Activated gamma-delta T cell treated with Interleukin-2 at 50 U/mL for 16 hours (primary cell): ENCODE measurements at places on chromosomes 7 and 10.

GRCh38 chr10:60975716-60976115 lies 31.7 kb upstream of the RHOBTB1 start:
- no peak for DNase-seq

DNA sequence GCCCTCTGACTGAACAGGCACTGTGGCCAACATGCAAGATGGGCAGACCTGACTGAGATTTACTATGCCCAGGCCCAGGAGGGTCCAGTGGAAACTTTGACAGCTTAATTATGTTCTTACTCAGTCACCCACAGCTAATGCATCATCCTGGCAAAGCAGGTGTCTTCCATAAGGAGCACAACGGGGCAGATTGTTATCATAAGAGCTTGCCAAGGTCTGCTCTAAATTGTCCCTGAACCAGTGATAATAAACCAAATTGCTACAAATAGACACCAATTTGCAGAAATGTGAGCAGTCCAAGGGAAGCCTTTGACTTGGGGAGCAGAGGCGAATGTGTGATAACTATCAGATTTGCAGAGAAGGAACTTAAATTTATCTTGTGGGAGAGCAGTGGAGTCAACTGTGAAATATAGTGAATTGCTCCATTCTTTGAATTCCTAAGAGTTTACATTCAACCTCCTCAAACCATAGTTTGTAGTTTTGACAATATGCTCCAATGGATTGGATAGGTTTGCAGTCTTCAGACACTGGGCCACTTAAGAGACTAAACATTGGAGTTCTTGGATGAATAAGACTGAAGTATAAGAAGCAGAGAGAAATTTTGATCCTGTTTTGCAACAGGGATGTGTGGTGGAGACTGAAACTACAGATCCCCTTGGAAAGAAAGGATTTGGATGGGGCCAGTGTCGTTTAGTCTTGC lies 494.7 kb downstream of the CCSER2 start:
- DNase-seq, result no peak

DNA sequence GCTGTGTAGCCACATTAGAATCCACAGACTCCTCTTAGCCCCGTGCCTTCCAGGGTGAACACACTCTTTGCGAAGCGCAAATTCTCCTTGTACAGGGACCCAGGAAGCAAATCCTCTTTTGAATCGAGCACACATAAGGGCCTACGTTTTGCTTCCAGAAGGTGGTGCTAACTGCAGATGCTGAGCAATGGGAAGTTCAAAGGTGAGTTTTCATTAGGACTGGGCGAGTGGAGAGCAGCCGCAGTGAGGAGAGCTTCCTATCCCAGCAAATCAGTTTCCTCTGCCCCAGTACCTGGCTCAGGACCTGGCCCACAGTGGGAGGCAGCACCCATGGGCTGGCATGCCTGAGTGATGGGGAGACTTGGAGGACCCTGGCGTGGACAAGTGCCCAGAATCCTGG lies 23.5 kb upstream of the GPR26 start:
- no peak for DNase-seq

GRCh38 chr7:110061387-110061786 lies 1029.5 kb upstream of the LRRN3 start:
- DNase-seq, result no peak

DNA sequence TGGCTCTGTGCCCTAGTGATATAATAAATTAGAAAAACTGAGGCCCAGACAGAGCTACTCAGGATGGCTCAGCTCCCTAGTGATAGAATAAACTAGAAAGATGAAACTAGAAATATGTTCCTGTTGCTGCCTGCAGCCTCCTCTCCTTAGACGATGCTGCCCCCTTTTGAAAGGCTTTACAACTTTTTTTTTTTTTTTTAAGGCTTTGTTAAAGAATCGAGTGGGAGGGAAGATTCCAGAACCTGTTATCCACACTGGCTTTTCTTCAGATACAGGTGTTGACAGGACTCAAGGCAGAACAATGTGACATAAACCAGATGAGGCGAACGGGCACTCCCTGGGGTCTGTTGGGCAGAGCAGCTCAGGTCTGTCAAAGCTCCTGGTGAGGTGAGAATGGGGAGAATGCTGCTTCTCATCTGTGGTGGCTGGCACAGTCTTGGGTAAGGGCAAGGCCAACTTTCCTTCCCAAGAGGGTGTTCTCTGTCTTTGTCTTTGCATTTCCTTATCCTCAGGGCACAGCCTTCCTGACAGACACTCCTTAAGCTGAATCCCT lies 175.1 kb downstream of the COBL start:
- DNase-seq, result no peak

GRCh38 chr10:126564326-126564888 lies 106.1 kb downstream of the C10orf90 start:
- DNase-seq, result no peak

DNA sequence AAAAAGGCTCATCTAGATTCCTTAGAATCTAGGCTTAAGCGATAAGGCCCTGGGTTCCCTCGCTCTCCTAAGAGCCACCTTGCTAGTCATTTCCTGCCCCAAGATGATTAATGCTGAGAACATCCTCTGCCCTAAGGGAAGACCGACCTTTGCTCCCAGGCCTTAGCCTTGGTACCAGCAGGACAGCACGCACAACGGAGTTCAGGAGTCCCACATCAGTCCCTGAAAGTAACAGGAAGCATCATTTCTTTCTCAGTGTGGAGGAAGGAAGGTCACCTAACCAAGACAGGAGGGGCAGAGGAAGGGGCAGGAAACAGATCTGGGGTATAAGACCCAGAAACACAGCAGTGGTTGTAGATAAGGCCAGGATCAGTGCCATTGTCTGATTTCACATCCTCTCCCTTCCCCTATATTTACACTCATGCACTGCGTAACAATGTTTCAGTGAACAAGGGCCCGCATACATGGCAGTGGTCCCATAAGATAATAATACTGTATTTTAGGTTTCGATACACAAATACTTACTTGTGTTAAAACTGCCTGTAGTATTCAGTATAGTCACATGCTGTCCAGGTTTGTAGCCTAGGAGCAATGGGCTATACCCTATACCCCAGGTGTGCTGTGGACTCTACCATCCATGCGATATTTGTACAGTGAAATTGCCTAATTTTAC lies 8.1 kb upstream of the FAM107B start:
- DNase-seq, result no peak

DNA sequence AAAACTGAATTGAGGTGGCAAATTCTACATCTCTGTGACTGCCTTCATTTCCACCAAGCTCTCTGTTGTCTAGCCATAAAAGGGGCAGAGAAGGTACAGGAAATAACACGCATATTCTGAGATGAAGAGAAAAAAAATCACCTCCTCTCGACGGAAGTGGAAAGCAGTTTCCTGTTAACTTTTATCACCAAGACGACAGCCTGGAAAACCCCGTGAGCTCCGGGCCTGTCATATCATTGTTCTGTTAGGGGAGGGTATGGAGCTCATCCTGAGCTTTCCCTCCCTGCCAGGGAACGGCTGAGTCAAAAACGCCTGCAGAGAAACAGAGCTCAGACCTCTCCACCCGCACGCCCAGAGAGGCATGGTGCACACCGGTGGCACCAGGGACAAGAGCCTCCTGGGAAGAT lies 200.3 kb downstream of the PRPF18 start:
- DNase-seq, result peak; percentile 68

- DNase-seq, result no peak
Observed at GRCh38 chr7:16841681-16842080, 36.9 kb upstream of the AGR2 start.

DNA sequence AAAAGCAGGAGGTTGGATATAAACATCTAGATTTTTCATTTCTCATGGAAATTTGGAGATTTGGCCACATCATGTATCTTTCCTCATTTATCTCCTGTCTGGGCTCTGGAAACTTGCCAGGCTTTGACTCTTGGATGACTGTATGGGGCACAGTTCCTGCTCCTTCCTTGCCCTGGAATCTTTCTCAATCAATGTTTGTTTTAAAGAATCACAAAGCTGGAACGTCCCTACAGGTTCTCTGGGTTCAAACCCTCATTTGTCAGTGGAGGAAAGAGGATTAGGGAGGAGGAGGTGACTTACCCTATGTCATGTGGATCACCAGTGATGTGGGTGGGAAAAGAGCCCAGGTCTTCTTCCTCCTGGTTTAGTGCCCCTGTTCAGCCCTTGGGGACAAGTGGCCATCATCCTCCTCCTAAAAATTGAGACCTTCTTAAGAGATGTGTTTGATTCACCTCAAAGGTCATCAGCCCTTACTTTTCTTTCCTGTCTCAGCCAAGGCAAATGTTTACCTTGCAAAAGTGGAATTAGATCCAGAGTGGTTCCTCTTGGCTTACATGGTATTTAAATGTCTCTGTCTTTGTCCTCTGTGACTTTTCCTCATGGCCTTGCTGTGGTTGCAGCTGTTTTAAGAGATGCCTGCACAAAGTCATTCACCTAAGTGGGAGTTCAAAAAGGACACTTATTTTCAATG lies 38.8 kb upstream of the PDZD8 start:
- DNase-seq, result no peak

GRCh38 chr10:5833814-5834213 lies 20.6 kb upstream of the GDI2 start:
- no peak for DNase-seq

GRCh38 chr10:127372361-127372760 lies 176.0 kb upstream of the INSYN2A start:
- no peak for DNase-seq

DNA sequence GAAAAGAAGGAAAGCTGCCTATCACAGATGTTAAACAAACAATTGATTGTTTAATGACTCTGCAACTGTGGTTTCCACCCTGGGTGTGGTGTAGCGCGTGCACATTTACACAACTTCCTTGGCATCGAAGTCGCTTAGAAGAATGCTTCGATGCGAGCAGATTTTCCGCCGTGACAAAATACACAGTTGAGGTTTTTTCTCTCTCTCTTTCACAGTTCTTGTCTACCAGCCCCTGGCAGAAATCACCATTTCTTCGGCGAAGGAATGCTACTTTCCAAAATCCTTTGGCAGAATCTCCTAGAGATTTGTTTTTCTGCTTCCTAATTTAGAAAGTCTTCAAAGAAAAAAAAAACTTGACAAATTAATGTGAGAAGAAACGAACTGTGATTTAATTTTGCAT lies 70.7 kb upstream of the C1QL3 start:
- DNase-seq, result no peak

- no peak for DNase-seq
Observed at GRCh38 chr7:118312051-118312450, 87.5 kb downstream of the ANKRD7 start.

- DNase-seq, result no peak
Observed at GRCh38 chr7:80640846-80641245, 2.4 kb downstream of the CD36 start.

DNA sequence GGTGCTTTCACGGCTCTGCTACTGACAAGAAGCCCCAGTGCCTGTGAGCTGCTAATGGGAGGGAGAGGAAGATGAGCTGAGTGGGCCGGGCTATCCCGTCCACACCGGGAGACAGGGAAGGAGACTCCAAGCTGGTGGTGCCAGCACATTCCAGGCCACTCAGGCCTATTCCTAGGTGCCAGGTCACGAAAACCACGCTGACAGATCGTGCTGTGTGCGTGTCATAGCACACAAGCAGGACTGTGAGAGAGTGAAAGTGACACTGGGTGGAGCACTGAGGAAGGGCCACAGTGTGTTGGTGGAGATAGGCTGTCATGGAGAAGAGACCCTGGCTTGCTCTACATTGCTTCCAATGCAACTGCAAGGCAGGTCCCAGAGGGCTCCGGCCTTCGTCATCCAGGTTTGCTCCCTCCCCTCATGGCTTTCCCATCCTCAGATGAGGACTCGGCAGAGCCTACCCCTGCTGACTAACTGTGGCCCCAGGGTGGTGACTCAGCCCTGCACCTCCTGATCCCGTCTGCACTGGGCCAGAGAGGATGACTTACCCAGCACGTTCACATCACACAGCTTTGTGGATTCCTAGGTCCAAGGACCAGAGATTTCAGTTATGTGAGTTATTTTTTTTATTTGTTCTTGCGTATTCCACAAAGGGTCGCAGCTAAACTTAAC lies 167.3 kb downstream of the EGFR start:
- DNase-seq, result no peak

GRCh38 chr7:1667566-1668395 lies 2.3 kb upstream of the ELFN1 start:
- no peak for DNase-seq

DNA sequence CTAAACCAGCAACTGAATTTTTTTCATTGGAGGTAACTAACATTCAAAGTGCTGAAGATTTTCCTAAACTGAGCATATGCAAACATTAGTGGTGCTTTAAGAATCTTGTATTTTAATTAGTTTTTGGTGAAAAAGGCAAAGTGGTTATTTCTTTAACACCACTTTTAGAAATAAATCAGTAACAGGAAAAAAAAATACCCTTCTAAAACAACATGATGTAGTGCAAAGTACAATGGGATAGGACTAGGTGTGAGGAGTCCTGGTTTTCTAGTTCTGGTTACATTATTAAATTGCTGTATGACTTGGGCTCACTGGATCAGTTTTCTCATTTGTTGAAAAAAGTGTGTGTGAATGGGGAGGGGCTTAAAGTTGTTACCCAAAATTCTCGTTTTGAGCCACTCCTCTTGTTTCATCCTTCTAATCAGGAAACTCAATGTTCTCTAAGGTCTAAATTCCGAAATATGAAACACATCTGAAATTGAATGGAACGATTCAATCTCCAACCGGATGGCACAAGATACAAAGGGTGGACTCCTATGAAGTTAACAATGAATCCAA lies 1.8 kb downstream of the WASL start:
- DNase-seq, result no peak

- no peak for DNase-seq
Observed at GRCh38 chr7:88669913-88670312, 89.6 kb upstream of the ZNF804B start.

DNA sequence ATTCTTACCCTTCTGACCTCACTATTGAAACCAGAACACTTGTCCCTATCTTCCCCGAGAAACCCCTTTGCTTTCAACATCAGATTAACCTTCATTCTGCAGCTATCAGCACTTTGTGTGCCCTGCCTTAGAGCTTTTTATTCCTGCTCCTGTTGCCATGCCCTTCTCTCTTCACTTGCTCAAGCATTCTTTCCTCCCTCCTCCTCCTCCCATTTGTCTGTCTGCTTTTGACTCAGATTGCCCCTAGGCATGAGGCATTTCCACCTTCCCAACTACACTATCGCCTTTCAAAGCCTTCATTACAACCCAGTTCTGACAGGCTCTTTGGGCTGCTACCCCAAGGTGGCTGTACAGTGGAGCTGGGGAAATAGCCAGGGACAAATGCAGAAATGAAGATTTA lies 143.3 kb downstream of the SLC25A13 start:
- no peak for DNase-seq

DNA sequence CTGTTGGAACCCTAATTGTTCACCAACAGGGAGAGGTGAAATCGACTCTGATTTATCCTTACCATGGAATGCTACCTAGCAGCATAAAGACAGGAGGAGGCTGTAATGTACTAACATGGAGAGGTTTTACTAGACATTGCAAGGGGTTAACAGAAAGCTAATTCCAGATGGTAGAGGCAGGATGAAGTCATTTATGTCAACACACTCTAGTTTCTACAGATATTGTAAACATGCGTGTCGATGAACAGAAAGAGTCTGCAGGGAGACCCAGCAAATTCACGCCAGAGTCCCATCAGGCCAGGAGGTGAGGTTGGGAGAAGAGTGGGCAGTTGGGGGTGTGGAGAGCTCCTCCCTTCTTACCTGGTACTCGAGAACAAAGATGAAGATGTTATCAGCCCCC lies 7.0 kb downstream of the NPC1L1 start:
- DNase-seq, result no peak
